ENCODE measurements at places on chromosomes 16 and 17.
A peak's percentile ranks its signal among the peaks of the same experiment; 100 is the strongest.

- DNase-seq, result no peak
Measured at GRCh38 chr17:29617481-29618271, 5.0 kb downstream of the CORO6 start.

- DNase-seq, result no peak
Measured at GRCh38 chr17:66655461-66655860, 179.5 kb upstream of the CACNG5 start.

GRCh38 chr16:23060458-23061320 lies 88.6 kb downstream of the USP31 start:
- DNase-seq, result peak; percentile 34

DNA sequence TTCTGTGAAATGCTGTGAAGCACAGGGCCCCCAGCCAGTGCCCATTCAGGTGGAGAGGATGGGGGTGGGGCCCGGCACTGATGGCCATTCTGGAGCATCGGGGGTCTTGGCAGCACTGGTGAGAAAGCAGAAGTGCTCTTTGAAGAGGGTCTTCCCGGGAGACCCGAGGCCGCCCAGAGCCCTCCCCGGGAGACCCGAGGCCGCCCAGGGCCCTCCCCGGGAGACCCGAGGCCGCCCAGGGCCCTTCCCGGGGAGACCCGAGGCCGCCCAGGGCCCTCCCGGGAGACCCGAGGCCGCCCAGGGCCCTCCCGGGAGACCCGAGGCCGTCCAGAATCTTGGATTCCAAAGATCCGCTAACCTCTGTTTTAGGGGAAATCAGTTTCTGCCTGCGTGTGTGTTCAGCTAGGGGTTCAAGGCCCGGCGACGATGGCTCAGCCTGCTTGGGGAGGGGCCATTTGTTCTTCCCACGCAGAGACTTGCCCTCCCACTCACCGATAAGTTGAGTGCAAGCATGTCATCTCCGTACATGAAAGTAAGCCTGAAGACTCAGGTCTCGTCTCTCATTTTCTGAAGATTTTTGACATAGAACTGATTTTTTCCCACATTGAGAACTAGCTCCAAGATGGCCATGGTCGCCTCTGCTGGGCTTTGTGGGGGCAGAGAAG lies 35.2 kb upstream of the CAPN15 start:
- no peak for DNase-seq

- DNase-seq, result no peak
Measured at GRCh38 chr17:31807846-31808245, 51.2 kb downstream of the COPRS start.

DNA sequence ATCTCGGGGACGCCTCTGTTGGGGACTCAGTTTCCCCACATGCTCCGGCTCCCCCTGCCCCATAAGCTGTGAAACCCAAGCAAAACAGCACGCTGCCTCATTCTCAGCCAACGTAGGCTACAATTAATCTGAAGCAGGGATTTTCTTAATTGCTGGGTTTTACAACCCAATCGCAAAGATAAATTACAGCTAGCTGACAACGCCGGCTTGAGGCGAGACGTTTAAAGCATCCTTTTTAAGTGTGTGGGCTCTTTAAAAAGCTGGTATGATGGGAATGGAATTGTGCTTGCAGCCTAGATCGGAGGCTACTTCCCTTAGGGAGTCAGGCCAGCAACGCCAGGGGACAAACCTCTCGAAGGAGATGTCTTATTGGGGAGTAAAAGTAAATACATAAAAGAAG lies 185.3 kb downstream of the ZNF423 start:
- DNase-seq, result no peak

- no peak for DNase-seq
Measured at GRCh38 chr17:51373489-51374152, 113.3 kb downstream of the UTP18 start.

Data from AG09319 (cell line).